ENCODE measurements at places on chromosomes 6 and 20. TPM values are rescaled to one million over a fixed set of nuclear protein-coding genes. Genes with fewer than 3 reads are reported as not detected.

Gene DEFB113
- not detected for total RNA-seq

DNA sequence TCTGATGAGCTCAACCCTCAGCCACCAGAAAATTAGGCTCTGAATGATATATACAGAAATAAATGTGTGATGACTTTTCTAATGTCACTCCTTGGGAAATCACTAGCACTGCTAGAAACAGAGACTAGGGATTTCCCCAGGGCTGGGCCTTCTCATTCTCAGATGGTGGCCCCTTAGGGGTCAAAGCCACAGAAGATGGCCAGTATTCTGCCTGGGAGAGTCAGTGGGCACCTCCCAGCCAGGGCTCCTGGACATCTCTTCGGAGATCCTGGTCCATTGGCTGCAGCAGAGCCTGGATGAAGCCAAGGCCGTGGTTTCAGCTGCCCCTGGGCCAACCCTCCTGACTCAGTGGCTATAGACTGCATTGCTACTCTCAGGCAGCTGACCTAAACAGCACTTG is 276.9 kb upstream of the SUPT3H start:
- DNase-seq, result no peak

GRCh38 chr20:13384132-13384531 is 163.1 kb downstream of the ISM1 start:
- no peak for DNase-seq

DNA sequence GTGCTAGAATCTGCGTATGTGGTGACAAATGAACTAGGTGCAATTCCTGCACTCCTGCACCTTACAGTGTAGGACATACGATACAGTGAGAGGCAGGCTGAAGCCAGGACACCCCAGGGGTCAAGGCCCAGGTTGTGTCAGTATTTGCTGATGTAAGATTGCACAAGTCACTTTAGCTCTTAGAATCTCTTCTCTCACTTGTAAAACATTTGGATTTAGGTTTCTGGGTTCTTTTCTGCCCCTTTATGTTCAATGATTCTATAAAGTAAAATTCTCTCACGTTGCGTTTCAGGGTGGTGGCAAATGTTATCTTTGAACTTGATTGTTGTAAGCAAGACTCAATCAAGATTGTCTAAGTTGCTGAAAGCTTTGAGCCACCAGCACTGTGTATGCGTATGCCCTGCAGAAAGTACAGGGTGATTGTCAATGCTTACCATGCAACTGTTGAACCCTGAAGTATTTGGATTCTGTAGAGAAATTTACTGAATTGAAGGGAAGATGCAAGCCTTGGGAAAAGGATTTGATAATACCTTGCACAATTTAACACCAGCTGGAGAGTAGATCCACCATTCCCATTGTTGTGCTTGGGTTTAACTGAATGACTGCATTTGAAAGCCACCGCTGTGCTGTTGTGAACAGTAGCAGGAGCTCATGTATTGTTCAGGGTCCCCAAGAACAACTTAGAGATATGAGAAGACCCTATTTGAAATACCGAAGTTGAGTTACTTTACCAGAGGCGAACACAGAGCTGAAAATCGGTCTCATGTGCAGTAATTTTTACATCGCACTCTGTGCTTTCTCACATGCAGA is 106.1 kb upstream of the CITED2 start:
- no peak for DNase-seq

DNA sequence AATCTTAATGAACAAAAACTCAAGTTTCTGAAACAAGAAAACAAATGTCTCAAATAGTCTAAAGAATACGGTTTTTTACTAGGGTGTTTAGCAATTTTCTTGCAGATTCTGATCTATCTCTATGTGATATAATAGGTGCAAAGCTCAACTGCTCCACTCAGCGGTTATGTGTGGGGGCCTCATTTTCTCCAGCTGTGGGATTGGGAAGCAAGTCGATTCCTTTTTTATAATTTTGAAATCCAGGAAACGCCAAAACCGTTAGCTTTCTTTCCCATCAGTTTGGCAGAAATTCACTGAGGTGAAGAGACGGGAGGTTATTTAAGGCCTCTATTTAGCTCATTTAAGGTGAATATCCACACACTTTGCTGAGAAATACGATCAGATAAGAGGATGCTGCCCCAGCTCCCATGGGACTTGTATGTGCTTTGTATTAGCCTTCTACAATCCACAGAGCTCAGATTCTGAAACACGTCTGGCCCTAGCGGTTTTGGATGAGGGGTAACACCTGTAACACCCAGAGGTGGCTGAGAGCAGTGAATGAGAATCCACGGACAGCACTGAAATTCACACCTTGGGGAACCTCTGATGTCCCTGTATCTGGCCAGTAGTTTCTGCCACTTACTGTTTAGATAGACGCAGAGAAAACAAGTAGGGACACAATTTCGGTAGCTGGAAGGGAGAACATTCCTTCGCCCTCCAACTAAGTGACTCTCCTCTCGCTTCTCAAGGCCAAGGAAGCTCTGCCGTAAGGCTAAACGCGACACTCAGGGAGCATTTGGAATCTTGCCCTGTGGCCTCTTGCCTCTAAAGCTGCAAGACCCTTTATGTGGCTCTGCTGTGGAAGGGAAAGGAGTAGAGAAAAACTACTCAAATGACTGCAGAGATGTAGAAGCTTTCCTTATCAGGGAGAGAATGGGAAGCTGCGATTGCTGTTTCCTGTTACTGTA is 6.5 kb upstream of the BCAS4 start:
- DNase-seq, result peak; percentile 45

Gene CST3
- total RNA-seq, result 1,669 TPM

- no peak for DNase-seq
Measured at GRCh38 chr20:37938181-37938750, 35.3 kb downstream of the VSTM2L start.

Gene HSPA1L
- 3.1 TPM for total RNA-seq

DNA sequence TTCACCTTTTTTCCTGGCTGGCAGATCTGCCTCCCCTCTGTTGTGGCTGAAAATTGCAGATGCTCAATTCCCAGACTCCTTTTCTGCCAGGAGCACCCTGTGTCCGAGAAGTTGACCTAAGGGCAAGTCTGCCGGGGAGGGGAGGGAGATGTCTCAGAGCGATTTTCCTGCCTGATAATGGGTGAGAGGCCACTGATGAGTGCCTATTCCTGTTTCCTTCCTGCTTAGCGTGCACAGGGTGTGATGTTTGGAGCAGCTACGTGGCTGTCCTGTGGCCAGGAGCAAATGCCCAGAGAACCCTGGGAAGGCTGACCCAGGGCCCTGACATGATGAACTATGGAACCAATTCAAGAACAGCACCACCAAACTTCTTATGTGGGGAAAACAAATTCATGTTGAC is 22.5 kb downstream of the SOX4 start:
- no peak for DNase-seq

GRCh38 chr6:79230149-79230548 is 4.3 kb downstream of the HMGN3 start:
- DNase-seq, result no peak

Data from adrenal gland (tissue), 19 donors.